GM12864 (cell line): ENCODE measurements at places on chromosomes 5 and 9.

GRCh38 chr5:117504305-117504704, 929.7 kb upstream of the SEMA6A start:
- no peak for DNase-seq

DNA sequence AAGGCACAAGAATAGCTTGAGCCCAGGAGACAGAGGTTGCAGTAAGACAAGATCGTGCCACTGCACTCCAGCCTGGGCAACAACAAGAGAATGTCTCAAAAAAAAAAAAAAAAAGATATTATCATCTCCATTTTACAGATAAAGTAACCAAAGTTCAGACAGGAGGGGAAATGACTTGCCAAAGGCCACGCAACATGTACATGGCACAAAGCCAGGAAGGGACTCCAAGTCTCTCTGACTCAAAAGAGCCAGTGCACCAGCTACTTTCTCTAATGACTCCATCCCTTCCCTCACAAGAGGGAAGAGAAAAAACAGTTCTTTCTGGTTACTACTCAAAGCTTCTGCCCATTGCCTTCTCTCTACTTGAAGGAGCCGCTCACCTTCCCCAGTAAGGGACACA, 34.1 kb downstream of the SIL1 start:
- no peak for DNase-seq

DNA sequence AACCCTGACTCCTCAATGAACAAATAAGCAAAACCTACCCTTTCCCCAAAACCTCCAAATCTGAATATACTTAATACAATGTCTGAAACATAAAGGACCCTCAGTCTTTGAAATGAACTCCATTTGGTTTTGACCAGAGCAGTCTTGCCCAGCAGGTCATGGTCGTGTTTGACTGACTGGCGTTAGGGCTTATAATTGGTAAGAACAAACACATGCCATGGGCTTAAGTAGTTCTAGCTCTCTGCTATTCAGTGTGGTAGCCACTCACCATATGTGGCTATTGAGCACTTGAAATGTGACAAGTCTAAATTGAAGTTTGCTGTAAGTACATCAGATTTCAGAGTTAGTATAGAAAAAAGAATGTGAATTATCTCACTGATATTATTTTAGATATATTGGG, 42.1 kb downstream of the LRRTM2 start:
- DNase-seq = no peak

GRCh38 chr5:52427615-52428014, 360.1 kb upstream of the ITGA1 start:
- DNase-seq = no peak

DNA sequence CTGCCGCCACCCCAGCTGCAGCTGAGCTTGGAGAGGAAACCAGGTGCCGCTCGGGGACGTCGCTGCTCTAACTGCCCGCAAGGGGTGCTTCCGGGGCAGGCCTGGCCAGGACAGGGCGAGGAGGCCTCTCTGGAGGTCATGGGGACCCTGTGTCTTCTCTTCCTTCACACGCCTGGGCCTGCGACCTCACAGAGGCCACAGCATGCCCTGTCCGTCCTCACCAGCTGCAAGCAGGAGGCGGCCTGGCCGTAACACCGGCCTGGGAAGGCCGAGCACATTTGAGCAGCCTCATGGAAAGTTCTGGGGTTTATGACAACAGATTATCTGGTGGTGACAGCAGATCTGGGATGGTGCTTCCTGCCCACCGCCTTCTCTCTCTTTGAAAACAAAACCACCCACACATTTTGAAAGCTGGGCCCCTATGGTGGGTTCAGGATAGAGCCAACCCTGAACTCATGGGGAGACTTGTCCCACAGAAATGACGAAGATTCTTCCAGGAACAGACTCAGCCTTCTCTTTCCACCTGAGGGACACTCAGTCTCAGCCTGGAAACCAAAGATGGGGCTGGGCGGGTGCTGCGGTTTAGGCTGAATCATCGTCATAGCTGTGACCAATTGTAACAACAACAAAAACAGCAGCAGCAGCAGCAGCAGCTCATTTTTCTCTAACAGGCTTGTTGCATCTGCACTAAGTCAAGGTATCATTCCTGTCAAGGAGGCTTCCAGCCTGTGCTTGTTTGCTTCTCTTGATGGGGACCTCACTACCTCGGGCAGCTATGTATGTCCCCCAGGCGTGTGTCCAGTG, 99.6 kb upstream of the RAPGEF1 start:
- no peak for DNase-seq

- DNase-seq = no peak
Observed at GRCh38 chr9:86795047-86795442, 152.3 kb downstream of the GAS1 start.

DNA sequence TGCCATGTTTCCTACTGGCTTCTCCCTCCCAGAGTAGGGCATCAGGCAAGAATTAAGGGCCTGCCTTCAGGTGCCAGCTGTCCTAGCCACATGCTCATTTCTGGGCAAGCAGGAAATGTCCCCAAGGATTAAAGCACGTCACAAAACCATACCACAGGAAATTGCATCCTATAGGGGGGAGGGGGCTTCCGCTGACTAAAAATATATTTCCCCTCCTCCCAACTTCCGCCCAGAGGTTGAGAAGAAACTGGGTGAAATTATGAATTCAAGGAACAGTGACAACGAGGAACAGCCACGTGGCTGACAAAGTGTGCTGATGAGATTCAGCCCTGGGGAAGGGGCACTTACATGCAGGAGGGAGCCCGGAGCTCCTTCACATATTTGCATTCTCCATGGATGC, 4.1 kb downstream of the HBEGF start:
- DNase-seq = peak; percentile 46

GRCh38 chr9:118554987-118555386, 814.2 kb downstream of the BRINP1 start:
- no peak for DNase-seq

- DNase-seq = no peak
Observed at GRCh38 chr9:100575765-100576386, 2.0 kb upstream of the CAVIN4 start.

GRCh38 chr5:159096924-159097783, 2.6 kb downstream of the EBF1 start:
- no peak for DNase-seq

DNA sequence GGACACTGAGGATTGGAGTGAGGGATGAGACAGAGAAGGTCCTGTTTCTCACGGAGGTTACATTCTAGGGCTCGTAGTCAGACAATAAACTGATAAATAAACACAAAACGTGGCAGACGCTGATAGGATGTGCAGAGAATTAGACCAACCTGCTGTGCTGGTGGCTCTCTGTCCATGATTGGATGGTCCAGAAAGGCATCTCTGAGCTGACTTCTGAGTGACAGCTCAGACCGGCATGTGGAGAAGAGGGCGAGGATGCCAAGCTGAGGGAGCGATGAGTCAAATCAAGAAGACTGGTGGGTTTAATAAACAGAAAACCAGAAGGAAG, 132.3 kb upstream of the TAF11L2 start:
- DNase-seq = no peak

- DNase-seq = no peak
Observed at GRCh38 chr9:99307851-99308250, 85.8 kb downstream of the SEC61B start.

DNA sequence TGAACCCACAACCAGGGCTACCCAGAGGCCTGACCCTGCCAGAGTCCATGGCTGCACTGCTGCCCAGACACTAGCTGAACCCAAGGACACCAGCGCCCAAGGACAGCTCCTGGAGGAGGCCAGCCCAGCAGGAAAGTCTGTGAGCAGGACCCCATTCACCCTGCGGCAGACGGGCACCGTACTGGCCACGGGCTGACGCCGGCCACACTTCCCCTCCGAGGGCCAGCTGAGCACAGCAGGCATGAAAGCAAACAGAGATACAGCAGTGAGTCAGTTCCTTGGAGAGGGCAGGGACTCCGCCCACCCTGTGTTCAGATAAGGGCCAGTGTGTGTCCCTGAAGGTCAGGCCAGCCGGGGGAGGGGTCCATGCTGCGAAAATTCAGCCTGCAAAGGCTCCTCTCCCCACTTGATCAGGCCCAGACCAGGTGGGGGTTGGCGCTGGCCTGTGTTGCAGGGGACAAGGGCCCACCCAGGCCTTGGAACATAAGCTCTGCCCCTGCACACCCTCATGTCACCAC, 3.2 kb downstream of the RNF208 start:
- no peak for DNase-seq
